Stimulated activated CD8-positive, alpha-beta memory T cell treated with anti-CD3 and anti-CD28 coated beads, Interleukin-7, amount 100 ng/mL, for 24 hours (primary cell): ENCODE measurements at places on chromosomes 12 and 14.

DNA sequence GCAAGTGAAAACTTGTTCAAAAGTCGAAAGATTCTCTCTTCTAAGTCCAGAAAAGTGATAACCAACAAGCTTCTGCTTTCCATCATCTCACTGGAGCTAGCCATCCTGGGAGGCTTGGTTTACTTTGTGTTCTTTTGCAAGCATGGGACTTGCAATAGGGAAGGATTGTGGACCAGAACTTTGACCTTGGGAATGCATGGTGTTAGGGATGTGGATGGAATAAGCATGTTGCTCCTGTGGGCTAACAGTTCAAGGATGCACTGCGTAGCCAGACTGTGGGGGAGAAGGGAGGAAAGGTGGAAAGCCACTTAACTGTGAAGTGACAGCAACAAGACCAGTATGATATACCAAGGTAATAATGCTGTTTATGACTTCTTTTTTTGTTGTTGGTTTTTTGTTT is 28.6 kb downstream of the SOAT2 start:
- no peak for DNase-seq

DNA sequence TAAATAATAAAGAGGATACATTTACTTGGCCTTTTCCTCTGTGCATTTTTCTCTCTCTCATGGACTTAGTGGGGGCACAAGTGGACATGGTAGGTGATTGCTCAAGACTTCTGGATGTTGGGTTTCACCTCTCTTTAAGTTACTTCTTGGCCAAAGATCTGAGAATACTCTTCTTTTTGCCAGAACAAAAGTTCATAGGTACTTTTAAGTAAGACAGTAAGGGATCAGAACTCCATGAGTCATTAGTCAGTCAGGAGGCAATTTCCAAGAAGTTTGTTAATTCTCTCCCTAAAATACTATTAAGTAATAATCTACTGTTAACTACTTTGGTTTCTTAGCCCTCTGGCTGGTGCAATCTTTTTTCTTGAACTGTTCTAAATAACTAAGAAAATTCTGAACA is 84.2 kb downstream of the GRIP1 start:
- no peak for DNase-seq

- DNase-seq, result no peak
Measured at GRCh38 chr12:2259369-2259768, 206.6 kb downstream of the CACNA1C start.

GRCh38 chr14:46902837-46903236 is 251.3 kb upstream of the RPL10L start:
- DNase-seq, result no peak

DNA sequence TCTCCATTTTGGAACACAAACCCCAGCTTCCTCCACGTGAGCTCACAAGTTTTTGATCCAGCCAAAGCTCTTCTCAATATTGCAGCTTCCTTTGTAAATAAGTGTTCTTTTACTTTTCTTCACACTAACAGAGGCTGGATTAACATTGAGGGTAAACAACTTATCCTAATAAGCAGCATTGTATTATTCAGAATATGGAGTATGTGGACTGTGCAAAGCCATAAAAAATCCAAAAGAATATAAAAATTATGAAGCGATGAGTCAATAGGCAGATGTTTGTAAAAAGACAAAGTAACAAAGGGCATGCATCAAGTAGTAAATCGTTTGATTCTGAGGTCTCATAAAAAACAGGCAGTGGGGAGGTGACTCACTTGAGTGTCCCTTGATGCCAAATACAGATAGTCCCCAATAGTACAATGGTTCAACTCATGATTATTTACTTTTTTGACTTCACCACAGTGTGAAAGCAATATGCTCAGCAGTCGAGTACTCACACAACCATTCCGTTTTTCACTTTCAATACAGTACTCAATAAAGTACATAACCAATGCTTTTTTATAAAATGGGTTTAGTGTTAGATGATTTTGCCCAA is 23.1 kb upstream of the KCNK10 start:
- DNase-seq, result no peak

DNA sequence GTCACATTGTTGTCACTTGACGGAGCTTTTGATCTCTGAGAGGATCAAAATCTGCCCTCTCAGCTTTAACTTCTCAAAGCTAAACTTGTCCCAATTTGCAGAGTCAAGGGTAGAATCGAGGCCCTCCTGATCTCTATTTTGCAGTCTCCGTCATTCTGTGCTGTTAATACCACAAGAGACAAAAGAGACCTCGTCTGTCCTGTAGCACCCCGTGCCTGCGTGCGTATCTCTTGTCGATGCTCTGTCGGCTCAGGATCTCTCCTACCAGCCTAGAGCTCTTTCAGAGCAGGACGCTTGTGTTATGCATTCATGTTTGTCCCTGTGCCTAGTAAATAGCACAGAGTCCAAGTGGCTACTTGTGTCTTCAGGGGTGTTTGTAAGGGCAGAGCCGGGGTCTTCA is 5.1 kb downstream of the EVL start:
- DNase-seq, result no peak

DNA sequence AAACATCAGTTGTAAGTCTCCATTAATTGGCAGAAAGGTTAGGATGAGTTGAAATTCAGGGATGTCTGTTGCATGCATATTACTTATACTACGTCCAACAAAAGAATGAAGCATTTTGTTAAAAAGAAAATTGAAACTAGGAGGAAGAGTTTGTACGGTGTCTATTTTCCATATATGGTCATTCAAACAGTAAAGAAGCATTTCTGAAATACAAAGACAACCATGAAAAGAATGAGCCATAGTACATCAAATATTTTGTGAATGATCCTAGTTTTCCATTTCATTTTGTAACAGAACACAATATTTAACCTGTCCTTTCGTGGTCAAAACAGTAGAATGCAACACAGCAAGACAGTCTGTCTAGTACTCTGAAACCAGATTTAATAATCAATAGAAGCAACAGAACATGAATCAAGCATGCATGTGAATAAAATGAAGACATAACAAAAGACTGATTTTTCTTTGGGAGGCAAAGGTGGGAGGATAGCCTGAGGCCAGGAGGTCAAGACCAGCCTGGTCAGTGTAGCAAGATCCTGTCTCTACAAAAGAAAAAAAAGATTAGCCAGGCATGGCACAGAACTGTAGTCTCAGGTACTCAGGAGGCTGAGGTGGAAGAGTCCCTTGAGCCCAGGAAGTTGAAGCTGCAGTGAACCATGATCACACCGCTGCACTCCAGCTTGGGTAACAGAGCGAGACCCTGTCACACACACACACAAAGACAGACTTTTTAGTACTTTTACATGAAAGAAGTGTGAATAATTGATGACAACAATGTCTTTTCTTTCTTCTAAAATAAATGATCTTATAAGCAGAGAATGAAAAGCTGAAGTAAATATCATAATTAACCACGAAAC is 156.0 kb downstream of the LRIG3 start:
- DNase-seq, result no peak
